ENCODE measurements at places on chromosomes 11 and 22.

GRCh38 chr11:96341211-96342013 is 1.6 kb downstream of the MAML2 start:
- peak; percentile 58 for DNase-seq

GRCh38 chr11:12131943-12132789 is 21.8 kb downstream of the MICAL2 start:
- no peak for DNase-seq

GRCh38 chr22:36966851-36967540 is 52.3 kb downstream of the TST start:
- no peak for DNase-seq

GRCh38 chr11:130611791-130612251 is 163.4 kb downstream of the ADAMTS15 start:
- no peak for DNase-seq

DNA sequence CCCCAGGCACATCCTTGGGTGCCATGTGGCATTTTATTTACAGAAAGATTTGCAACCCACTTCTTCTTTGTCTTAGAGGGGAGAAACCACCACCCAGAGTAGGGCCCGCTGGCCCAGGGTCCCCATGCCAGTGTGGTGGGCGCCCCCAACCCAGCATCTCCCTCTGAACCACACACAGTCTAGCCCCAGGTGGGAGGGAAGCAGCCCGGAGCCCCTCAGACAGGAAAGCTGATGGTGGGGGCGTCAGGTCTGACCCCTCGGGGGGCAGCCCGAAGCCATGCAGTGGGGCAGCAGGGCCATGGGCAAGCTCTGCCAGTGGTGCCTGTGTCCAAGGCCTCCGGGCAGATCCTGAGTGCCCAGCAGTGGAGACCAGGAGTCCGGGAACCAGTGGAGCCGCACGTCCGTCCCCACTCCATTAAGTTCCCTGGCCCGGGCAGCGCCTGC is 11.7 kb downstream of the TRPM5 start:
- no peak for DNase-seq

GRCh38 chr11:101844608-101845007 is 70.2 kb upstream of the CEP126 start:
- DNase-seq, result no peak

DNA sequence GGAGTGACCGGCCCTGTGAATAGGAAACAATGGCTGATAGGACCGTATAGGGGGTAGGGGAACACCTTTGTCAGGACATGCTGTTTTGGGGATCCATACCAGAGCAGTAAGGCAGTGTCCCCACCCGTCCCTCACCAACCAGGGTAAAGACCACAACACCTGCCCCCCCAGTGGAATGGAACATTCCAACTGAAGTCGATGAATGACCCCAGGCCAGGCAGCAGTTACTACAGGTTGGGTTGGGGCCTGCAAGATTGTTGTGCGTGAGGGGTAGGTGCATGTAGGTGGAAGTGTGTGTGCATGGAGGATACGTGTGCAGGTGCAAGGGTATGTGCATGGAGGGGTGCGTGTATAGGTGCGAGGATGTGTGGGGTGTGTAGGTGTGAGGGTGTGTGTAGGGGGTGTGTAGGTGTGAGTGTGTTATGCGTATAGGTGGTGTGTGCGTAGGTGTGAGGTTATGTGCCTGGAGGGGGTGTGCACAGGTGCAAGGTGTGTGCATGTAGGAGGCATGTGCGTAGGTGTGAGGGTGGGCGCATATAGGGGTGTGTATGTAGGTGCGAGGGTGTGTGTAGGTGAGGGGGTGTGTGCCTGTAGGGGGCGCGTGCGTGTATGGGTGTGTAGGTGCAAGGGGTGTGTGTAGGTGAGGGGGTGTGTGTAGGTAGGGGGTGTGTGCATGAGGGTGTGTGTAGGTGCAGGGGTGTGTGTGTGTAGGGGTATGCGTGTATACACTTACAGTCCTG is 32.9 kb downstream of the PISD start:
- no peak for DNase-seq
